ENCODE measurements at places on chromosomes 16 and 17.

- no peak for DNase-seq
These were observed 47.3 kb upstream of the ALOX12 start for GRCh38 chr17:6948562-6948961.

GRCh38 chr17:17059301-17059890, 17.1 kb downstream of the MPRIP start:
- no peak for DNase-seq

GRCh38 chr17:4598776-4599504, 14.6 kb downstream of the SMTNL2 start:
- DNase-seq, result no peak

- no peak for DNase-seq
These were observed 744 bp upstream of the NF1 start for GRCh38 chr17:31093866-31094599.

- no peak for DNase-seq
These were observed 341.0 kb upstream of the CCL2 start for GRCh38 chr17:33914125-33914524.

GRCh38 chr16:54935266-54935968, 4.8 kb downstream of the IRX5 start:
- DNase-seq, result no peak

GRCh38 chr17:8941980-8942622, 23.4 kb downstream of the PIK3R5 start:
- peak; percentile 37 for DNase-seq

DNA sequence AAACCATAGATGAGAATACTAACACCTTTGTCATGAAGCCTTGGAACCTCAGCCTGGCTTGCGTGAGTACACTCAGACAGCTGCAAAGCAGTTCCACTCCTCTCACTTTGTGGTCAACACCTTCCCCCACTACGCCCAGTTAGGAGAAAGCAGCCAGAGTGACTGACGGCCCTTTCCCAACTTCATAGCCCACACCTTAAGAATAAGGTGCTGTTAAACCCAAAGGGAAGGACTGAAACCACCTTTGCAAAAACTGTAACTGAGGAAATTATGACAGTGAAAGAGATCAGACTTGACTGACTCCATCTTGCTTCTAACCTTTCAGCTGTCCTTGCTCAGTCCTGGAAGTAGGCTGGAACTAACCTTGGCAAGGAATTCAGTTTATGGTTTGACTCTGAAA, 13.7 kb downstream of the N4BP1 start:
- no peak for DNase-seq

DNA sequence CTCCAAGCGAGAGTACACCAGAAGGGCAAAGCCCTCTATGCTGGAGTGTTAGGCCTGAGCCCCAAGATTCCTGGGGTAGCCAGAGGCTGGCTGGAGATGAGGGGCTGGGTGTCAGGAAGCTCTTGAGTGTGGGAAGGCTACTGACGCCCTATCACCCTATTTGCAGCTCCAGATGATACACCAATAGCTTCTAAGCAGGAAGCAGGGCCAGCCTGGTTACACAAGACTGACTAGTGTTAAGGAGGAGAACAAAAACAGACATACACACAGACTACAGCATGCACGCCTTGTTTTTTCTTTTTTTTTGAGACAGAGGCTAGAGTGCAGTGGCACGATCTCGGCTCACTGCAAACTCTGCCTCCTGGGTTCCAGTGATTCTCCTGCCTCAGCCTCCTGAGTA, 15.9 kb downstream of the POLR3K start:
- no peak for DNase-seq

GRCh38 chr17:51676691-51677487, 416.5 kb downstream of the UTP18 start:
- no peak for DNase-seq

DNA sequence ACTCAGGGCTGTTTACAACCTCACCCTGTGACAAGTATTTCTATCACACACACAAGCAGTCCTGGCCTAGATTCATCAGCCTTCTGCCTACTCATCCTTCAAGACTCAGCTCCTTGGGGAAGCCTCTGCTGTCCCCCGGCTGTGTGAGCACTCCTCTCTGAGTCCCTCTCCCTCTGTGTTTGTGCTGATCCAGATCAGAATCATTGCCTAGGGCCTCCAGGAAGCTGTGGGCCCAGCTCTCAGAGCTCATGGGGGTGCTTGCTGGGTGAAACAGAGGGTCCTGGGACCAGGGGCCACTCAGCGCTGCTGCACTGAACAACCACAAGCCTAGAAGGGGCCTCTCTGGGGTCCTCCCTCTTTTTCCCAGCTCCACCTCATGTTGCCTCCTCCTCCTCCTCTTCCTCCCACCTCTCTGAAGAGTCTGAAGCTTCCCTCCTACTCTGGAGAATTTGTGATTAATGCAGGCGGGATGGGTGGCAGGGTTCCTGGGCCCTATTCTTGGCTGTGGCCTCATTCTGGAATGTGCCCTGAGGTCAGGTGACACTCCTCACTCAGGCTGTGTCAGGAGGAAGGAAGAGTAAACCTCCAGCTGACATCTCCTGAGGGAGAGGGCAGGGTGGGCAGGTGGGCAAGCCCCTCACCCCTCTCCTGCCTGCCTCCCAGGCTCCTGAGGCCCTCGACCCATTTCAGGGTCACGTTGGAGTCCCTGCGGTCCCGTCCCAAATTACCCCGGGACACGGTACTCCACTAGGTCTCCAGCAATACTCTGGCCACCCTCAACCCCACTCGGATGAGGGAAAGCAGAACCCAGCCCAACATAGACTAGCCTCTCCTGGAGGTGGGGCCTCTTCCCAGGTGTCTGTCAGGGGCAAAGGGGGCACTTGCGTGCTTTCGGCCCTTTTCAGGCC, 10.1 kb downstream of the WFIKKN2 start:
- no peak for DNase-seq

GRCh38 chr17:74051348-74051747, 152.1 kb upstream of the RPL38 start:
- DNase-seq, result no peak

DNA sequence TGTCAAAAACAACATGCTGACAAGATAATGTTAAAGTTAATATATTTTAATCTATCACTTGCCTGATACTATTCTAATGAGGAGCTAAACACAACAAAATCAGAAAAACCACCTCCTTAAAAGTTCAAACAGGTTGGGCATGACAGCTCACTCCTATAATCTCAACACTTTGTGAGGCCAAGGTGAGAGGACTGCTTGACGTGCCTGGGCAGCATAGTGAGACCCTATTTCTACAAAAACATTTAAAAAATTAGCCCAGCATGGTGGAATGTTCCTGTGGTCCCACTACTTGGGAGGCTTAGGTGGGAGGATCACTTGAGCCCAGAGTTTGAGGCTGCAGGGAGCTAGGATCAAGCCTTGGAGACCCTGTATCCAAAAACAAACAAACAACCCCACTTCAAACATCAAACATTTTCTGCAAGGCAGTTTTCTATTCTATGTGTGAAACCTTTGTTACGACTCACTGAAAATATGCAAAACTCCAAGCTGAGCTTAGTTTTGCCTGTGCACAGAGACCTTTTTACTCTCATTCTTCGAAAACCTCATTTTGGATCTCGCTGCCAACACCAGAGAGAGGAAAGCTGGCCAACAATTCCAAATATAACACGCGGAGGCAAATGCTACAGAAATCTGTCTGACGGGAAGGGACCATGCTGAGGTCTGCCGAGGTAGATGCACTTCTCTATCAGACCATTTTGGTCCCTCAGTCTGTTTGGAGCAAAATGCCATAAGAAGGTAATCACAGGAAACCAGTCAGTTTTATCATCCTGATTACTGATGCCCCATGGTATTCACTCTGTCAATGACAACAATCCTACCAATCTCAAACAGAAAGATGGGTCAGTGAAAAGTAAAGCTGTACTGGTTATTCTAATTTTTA, 6.2 kb downstream of the PHF12 start:
- DNase-seq, result no peak

DNA sequence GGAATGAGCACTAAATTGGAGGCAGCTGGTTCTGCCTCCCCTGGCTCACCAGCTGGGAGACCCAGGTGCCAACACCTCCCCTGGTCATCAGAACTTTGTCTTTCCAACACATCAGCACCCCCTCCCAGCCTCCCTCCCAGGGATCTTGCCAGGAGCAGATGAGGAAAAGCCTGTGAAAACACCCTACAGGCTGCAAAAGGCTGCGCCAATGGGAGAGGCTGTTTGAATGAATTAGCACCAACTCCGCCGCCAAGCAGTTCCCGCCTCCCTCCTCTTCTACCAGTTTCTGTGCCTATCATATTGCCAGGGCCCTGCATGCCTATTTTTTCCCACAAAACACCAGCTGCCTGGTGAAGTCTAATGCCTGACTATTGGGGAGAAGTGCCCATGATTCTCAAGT, 137.0 kb downstream of the AIPL1 start:
- DNase-seq, result no peak

- DNase-seq, result no peak
These were observed 17.0 kb downstream of the MPO start for GRCh38 chr17:58263773-58264172.

- no peak for DNase-seq
These were observed 78.5 kb downstream of the KLHDC4 start for GRCh38 chr16:87687126-87687910.

GRCh38 chr16:4574919-4575705, 19.0 kb downstream of the C16orf96 start:
- DNase-seq, result no peak

GRCh38 chr17:81691196-81691595, 7.4 kb downstream of the HGS start:
- DNase-seq, result no peak

DNA sequence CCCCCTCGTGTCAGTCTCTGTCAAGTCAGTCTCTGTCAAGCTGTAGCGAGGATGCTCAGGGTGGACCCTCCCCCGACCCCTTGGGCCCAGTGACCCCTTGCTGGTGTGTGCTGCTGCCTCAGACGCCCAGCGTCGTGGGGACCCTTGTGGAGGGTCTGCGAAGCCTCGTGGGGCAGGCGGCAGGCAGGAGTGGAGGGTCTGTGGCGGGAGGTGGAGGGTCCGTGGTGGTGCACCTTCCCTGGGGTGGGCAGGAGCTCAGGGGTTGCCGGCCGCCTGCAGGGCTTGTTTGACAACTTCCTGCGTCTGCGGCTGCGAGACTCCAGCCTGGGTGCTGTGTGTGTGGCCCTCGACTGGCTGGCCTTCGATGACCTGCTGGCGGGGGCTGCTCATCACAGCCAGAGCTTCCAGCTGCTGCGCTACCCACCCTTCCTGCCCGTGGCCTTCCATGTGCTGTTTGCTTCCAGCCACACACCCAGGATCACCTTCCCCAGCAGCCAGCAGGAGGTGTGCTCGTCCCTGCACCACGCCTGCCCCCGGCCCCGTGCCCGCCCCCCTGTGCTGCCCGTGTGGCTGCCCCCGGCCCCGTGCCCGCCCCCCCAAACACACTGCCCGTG, 5.6 kb downstream of the GNG13 start:
- DNase-seq, result no peak

- DNase-seq, result no peak
These were observed 141.8 kb downstream of the CMIP start for GRCh38 chr16:81586417-81586816.

DNA sequence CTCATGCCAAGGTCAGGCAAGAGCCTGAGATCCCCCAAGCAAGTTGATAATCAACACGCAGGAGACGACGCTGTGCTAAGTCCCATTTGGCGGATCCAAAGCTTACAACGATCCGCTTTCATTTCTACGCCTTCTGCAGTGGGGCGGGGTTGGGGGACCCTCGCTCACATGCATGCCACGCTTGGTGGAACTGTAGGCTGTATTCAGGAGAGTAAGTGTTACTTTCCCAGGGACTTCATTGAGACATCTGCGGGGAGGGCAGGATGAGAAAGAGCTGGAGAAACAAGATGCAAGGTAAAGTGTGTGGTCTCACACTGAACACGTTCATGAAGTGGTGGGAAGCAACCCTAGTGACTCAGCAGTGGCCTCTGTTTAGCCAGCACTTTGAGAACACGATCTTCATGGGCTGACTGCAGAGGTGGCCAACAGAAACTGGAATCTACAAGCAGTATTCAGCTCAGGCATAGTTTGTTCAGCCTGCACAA, 100.5 kb downstream of the XYLT1 start:
- no peak for DNase-seq

DNA sequence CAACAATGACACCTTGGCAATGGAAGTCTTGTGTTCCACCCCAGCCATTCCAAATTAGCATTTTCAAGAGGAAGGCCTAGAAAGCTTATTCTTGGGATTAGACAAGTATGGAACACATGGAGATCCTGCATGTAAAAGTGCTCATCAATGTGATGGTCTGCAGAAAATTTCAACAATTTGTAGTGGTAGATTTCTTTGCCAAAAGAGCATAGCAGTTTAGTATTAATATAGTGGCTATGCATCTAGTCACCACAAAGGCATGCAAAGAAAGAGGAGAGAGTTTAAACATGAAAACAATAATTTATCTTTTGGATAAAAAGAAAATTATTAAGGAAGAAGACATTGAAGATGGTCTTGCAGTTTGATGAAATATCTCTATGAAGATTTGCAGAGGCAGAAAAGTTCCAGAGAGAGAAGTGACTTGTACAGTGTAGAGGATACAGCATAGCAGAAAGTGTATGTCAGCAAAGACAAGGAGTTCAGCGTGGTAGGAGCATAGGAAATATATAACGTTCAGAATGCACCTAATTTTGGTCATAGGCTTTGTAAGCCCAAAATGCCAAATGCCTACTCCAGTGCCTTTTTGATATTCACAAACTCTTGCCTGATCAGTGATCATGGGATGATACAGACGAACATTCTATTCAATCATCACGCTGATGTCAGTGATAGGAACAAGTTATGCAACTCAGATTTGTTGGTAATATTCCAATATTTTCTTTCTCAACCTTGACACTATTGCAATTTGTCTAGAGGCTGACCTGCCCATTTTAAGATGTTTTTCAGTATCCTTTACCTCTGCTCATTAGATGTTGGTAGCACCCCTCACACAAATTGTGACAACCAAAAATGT, 727.9 kb upstream of the SOX9 start:
- no peak for DNase-seq

DNA sequence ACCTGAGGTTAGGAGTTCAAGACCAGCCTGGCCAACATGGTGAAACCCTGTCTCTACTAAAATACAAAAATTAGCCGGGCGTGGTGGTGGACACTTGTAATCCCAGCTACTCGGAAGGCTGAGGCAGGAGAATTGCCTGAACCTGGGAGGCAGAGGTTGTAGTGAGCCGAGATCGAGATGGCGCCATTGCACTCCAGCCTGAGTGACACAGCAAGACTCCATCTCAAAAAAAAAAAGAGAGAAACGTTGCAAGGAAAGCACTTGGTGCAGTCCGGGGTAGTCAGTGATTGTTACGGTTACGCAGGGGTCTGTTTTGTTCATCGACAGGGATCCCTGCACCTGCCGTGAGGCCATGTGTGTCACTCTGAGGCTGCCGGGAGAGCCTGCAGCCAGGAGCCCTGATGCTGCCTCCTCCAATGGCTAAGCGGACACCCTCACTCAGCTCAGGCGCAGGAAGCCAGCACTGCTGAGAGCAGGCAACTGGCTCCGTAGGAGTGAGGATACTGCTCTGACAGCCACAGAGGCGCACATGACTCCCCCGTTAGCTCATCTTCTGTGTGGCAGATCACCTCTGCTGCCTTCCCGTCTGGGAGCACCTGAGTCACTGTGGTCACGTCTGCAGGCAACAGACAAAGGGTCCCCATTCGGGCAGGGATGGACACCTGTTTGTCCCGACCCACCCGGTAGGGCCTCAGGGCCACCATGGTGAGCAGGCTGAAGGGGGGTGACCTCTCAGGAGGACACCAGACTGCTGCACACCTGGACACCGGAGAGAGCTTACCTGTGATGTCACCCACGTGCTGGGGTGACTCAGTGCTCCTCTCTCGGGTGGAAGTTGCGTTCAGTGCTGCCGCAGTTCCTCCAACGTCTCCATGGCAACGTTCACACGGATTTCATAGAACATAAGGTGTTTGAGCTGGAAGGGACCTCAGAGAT, 5.2 kb upstream of the RAB26 start:
- DNase-seq, result peak; percentile 41

Measured in CD4-positive, alpha-beta memory T cell (primary cell).